Ovary (tissue), 10 donors: ENCODE measurements at places on chromosomes 13 and 19. TPM values are rescaled to one million over a fixed set of nuclear protein-coding genes. Genes with fewer than 3 reads are reported as not detected.

DNA sequence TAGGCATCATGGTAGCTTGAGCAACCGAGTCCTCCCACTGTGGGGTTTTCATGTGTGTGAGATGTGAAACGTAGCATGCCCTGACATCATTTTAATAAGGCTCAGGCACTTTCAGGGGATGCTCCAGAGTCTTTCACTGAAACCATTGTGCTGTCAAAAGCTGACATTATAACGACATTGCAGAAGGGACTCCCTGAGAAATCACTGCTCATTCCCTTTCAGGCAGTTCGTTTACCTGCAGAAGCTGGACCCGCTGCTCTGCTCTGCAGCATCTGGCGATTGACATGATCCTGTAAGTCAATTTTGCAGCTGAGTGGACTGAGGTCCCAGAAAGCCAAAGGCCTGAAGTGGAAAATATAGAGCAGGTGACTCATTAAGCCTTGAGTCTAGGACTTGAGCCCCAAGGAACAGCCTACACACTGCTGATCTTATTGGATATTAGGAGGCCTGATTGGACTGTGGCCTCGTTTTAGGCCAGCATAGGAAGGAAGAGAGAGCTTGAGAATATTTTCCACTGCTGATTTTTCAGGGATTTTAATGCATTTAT is 54.0 kb upstream of the CNMD start:
- DNase-seq: no peak

ZNF763 gene
- total RNA-seq: 6.6 TPM

DCT gene
- 0.48 TPM for total RNA-seq

NKPD1 gene
- 0.23 TPM for total RNA-seq
